Naive thymus-derived CD4-positive, alpha-beta T cell (primary cell): ENCODE measurements at places on chromosomes 12 and 14.

DNA sequence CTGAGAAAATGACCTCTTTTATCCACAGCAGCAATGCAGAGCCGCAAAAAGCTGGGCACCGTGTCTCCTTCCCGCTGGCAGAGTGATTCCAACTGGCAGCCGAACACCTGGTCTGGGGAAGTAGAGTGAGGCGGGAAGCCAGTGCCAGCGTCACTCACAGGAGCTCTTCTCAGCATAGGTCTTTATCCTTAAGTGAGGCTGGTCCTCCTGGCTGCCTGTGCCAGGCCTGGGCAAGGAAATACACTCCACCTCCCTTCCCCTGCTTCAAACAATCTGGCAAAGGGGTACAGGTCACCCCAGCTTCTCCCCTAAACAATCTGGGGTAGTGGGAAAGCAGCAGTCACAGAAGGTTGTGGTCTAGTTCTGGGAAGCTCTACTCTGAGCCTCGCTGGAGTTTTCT is 4.8 kb downstream of the ARHGAP9 start:
- no peak for DNase-seq

- peak; percentile 57 for DNase-seq
These were observed 4.4 kb upstream of the DNAJC22 start for GRCh38 chr12:49342066-49342913.

GRCh38 chr14:86050072-86050683 is 520.2 kb downstream of the FLRT2 start:
- DNase-seq: no peak

DNA sequence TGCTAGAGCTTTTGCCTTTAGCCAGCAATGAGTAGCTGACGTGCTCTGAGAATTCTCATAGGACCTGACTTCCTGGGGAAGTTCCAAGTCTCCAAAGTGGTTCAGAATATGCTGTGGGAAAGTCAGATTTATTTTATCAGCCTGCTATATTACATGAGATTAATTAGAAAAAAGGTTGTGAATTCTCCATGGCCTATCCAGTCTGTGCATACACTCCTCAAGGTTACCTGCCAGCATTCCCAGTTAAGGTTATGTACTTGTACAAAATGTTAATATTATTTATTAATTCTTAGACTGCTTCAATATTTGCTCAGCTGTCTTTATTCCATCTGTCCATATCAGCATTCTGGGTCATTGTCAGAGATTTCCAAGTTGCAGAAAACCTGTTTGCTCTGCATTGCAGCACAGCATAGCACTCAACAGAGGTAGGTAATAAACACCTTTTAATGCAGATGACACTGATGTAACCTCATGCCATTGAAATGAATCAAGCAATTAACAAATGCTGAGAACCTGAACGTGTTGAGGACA is 2.7 kb upstream of the SEL1L start:
- no peak for DNase-seq

DNA sequence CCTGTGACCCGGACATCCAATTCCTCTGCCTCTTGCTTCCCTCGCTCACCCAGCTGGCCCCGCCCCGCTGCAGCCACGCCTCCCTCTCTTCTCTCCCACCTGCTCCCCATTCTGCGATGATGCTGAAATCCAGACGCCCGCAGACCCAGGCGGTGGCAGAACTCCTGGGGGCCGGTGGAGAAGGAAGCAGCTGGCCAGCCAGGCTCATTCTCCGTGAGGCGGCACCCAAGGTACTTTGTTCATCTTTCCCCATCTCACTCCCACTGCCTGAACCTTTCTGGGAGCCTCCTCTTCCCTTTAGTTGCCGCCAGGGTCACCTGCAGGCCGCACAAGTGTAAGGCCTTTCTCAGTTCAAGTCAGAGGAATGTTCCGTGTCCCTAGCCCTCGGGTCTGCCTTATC is 35.7 kb downstream of the FOXN4 start:
- DNase-seq: no peak

DNA sequence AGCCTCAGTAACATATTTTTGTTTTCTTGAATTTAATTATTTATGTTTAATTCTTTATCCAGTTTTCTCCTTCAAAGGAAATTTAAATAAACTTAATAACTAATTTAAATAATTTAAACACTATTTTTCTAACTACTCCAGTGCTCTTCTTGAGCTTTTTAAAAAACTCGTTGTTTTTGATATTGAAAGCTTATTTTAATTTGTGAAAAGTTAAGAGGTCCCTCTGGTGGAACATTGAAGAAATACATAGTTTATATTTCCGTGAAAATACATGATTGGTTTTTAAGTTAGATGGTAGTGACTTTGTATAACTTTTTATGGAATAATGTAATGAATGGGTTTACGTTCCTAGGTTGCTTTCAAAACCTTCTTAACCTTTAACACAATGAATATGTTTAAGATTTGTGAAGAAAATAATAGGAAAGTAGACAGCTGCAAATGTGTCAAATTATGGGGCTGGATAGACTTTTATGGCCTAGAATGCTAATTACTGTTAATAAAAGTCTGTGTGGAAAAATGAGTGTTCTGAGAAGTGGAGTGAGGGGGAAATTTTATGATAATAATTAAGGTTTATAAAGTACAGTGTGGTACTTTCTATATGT is 45.9 kb upstream of the MSRB3 start:
- no peak for DNase-seq

DNA sequence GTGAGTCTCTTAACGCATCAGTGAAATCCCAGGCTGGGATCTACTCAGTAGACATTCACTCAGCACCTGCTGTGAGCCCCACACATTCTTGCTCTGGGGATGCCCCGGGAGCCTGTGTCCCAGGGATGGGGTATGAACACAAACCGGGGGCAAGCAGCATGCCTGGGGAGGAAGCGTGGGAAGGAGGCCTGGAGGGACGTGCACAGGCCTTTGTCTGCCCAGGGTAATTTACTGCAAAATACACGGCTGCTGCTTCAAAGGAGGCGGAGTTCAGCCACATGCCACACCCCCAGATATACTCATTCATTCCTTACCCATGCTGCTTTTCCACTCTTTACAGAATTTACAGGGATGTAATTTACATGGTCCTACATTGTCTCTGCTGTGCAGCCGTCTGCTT is 187.8 kb downstream of the ADGRD1 start:
- DNase-seq: no peak

DNA sequence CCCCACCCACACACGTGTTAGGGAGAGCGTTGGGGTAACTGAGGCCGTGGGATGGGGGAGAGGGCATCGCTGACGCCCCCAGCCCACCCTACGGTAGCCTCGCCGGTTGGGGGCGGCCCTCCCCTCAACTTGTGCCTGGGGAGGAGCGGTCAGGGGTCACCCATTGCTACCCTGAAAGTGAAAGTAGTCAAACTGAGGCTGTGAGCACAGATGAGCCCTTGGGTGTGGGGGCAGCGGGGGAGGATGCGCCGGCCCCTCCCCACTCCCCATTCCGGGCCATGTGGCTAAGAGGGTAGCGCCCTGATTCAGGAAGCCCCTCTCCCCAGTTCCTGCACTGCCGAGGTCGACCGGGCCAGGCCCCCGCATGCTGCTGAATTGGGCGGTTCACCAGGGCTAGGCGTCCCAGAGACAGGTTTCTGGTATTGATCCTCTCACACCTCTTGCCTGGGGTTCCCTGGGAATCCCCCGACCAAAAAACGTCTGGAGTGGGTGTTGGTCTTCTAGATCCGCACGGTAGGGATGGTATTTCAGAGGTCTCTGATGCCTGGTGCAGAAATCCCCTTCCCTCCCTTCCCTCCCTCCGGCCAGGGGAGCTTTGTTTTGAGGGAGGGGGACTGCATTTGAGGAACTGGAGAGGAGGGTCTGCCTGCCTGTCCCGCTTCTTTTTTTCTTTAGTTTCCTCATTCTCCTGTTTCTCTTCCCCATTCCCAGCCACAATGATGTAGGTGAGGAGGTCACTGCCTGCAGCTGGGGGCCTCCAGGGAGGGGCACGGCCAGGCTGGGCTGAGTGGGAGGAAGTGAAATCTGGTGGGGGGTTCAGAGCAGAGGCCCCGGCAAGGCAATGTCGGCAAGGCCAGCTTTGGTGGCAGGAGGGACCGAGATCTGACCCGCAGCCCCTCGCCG is 1.0 kb downstream of the SH2B3 start:
- DNase-seq: no peak

DNA sequence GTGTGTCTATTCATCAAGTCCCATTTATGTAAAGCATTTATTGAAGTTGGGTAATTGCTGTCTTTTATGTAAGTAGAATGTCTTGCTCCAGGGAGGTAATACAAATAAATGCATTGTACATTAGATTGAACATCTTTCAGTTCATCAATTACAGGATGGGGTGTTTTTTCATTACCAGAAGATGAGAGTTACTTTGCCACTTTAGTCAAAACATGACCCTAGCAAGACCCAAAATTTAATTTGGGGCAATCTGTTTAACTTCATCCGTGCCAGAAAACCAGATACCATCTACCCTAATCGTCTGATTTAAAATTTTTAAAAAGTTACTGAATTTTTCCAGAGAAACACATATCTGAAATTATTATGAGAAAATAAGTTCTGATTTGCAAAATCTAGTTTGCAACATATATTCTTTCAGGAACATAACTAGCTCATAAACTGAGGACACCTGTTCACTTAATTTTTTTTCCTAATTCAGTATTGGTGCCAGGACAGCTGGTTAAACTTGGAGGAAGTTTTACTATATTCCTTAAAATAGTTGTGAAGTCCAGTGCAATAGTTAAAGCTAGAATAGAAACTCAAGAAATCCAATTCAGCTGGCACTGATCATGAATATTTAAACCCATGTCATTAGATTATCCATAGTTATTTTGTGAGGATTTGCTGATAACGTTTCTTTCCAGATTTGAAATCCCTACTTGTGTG is 114.5 kb downstream of the SRGAP1 start:
- DNase-seq: no peak

DNA sequence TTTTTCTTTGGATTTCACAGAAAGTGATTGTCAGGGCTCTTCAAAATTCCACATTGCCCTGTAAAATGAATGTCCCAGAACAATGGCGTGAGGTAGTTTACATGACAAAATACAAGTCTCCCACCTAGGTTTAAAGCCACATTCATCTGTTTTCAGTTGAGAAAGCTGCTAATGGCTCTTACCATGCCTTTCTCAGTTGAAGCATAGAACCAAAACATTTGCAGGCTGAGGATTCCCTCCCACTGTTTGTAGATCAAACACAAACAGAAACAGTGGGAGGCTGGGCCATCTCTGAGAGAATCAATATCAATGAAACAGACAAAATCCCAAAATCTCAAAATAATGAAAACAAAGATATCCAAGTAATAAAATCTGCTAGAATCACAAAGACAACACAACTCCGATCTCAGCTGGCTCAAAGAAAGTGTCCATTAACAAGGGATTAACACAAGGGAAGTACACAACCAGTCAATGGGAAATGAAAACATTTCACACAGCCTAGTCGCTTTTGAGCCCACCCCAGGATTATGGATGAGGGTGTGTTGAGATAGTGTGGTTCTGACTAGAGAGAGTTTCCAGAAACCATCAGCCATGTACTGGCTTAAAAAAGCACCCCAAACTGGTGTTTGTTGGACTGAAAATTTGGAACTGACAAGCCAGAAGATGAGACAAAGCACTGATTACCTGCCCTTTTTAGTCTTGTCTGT is 54.5 kb upstream of the TMEM260 start:
- no peak for DNase-seq

DNA sequence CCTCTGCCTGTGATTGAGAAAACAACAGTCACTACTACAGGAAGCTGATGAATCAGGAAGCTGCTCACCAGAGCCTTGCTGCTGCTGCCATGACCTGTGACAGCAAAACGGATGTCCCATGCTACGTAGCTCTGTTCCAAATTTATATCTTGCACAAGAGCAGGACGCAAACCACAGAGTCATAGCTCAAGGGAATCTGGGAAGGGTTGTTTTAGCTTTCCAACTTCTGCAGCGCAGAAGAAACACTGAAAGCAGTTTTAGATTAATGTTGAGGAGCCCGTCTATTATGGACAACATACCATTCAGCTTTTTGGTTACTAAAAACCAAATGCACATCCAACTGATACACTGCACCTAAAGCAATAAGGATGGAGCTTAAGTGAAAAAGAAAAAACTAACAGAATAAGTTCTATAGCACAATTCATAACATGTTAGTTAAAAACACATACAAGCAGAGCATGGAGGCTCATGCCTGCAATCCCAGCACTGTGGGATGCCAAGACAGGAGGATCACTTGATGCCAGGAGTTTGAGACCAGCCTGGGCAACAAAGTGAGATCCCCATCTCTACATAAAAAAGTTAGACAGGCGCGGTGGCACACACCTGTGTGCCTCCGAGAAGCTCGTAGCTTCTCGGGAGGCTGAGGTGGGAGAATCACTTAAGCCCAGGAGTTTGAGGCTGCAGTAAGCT is 1.7 kb upstream of the ANKRD33 start:
- no peak for DNase-seq

DNA sequence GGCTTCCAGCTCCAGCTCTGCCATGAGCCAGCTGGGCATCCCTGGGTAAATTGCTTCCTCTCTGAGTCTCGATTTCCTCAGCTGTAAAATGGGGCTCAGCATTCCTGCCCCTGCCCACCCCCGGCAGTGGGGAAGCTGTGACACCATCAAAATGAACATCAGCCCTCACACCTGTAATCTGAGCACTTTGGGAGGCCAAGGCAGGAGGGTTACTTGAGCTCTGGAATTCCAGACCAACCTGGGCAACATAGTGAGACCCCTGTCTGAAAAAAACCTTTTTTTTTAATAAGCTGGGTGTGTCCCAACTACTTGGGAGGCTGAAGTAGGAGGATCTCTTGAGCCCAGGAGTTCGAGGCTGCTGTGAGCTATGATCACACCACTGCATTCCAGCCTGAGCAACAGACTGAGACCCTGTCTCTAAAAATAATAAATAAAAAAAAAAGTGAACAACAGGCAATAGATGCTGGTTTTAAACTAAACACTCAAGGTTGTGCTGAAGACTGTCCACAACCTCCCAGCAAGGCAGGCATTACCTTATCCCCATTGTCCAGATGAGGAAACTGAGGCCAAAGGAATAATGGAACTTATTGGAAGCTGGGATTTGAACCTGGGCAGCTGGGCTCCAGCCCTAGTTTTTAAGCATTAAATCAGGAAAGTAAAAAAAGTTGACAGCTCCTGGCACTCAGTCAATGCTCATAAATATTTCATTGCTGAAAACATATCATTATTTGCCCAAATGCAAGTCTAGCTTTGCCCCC is 4.3 kb downstream of the TRPV4 start:
- no peak for DNase-seq

GRCh38 chr12:44930972-44931600 is 55.0 kb upstream of the NELL2 start:
- peak; percentile 53 for DNase-seq

GRCh38 chr12:109131154-109132050 is 15.0 kb downstream of the ACACB start:
- no peak for DNase-seq

DNA sequence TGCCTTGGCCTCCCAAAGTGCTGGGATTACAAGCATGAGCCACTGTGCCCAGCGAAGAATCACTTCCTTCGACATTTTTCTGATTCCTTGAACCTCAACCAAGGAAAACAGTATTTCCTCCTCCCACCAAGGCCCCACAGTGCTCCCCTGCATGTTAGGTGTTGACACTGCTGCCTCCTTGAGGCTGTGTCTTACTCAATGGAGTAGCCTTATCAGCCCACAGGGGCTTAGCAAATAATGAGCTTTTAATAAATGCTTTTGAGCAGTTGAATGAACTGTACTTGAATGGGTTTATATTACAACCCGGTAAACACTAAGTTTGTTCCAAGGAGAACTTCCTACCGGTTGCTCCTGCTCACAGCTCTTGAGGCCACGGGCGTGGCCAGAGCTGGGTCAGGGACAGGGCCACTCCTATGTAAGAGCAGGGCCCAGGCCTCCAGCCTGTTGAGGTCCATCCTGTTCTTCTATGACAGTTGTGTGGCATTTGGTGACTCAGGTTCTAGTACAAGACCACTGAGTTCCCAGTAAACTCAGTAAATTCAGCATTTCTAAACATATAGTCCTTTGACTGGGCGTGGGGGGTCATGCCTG is 36.8 kb upstream of the TUBA1A start:
- no peak for DNase-seq

GRCh38 chr12:131444220-131445164 is 266.4 kb upstream of the SFSWAP start:
- no peak for DNase-seq
